ENCODE measurements at places on chromosomes 12 and 14.

- DNase-seq: no peak
Measured at GRCh38 chr14:59280961-59281360, 92.5 kb downstream of the DAAM1 start.

- no peak for DNase-seq
Measured at GRCh38 chr12:20463913-20464524, 95.7 kb downstream of the PDE3A start.

DNA sequence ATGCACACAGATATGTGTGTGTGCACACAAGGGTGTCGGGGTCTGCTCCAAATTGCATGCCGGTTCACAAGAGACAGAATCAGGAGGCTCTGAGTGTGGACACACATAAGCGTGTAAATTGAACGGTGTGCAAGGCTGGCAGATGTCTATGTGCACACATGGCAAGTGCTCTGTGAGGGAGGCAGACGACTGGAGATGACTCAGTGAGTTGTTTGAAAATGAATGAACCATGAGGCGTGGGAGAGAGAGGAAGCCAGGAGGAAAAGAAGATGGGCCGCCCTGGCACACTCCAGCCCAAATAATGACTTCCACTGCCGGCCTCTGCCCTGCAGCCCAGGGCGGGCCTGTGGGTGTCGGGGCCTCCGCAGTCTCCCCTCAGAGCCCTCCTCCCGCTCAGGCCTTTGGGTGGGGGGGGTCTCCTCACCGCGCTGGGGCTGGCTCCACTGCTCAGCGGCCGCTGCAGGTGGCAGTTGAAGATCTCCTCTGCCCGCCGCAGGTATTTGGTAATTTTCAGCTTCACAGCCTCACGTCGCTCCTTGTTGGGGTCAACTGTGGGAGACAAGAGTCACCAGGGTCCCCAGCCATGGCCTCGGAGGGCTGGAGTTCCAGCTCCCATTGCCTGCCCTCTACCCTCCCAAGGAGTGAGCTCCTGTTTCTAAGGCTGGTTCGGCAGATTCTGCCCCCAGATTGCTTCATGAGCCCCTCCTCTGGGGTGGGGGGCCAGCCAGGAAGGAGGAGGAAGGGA, 3.5 kb downstream of the RPS6KL1 start:
- no peak for DNase-seq

GRCh38 chr14:99067927-99068326, 204.1 kb downstream of the BCL11B start:
- DNase-seq: no peak

DNA sequence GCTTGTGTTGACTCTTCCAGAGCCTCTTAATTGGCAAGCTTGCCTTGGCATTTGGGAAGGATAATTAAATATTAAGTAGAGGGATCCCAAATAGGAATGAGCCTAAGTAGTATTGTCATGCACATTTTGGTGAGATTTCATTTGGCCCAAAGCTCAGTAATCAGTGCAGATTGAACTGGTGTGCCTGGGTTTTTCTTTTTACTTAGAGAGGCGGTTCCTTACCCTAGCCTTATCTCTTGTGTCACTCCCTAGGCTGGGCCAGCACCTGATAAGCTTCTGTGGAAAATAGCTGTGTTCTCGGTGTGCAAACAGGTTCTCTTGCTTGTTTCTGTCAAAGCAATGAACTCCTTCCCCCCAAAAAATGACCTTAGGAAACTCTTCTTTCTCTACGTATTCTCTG, 9.3 kb upstream of the B4GALNT3 start:
- DNase-seq: no peak

DNA sequence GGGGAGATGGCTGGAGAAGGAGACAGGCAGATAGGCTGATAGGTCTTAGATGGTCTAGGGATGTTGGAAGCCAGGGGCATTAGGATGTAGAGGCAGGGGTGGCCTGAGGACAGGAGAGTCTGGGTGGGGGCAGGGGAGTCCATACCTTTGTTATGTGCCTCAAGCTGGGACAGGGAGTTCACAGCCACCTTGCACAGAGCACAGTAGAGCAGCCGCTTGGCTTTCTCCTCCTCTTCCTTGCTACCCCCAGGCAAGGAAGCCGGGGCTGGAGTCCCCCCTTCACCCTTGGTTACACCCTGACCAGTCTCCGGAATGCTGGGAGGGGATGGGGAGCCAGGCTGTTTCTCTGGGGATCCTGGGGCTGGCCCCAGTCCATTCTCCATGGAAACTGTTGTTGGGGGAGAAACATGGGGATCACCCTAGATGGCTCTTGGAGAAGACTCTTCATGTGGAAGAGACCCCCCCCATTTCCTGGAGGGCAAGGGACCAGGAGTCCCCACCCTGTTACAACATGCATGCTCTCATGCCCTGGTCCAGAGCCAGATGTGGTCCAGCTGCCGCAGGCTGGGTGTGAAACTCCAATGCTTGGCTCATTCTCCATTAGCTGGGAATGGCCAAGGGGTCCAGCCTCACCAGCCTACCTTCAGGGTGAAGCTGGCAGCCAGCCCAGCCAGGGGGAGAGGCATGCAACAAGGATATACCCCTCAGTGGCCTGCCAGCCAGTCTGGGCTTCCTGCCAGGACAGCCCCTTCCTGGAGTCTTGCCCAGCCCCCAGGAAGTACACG, 7.2 kb upstream of the GPR84 start:
- no peak for DNase-seq

DNA sequence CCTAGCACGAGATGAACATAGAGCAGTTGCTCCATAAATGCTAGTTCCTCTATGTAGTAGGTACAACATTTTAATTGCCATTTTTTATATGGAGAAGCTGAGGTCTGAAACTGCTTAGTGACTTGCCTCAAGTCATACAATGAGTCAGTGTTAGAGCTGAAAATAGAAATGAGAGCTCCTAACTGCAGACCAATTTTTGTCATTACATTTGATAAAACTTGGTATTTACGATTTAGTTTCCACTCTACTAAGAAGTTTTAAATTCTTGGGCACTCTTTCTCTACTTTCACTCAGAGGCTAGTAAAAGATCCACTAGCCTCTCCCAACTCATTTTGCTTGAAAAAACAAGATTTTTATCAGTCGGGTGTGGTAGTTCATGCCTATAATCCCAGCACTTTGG, 8.1 kb upstream of the TMED10 start:
- no peak for DNase-seq

DNA sequence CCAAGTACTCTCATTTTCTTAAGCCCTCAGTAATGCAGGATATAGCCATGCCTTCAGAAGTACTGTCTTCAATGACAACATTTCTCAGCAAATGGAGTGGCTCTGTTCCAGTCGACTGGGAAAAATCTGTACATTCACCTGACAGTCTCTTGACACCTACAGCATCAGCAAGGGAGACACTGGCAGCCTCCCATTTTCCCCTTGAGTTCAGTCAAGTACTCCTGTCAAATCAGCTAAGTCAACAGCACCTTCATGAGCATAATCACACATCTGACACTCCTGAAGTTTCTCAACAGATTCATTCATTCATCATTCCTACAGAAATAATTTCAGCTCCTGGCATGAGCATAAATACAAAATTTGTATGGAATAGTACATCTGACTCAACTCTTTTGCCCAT, 46.1 kb downstream of the INTS13 start:
- no peak for DNase-seq

DNA sequence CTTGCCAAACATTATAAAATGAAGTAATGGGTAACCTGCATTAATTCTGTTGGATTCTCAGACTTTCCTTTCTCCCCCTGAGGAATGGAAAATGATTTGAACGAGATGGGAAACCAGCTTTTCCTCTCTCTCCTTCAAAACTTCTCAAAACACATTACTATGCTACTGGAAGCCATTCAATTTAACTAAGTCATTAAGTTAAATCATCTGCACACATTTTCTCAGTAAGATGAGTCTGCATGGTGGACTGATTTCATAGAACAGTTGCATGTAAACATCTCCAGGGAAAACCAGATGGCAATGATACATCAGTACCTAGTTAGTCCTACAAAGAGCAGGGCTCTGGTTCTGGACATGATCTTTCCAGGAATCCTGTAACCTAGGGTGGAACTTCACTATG, 59.9 kb downstream of the BMP4 start:
- DNase-seq: no peak

GRCh38 chr14:80465546-80466220, 254.4 kb upstream of the DIO2 start:
- no peak for DNase-seq

GRCh38 chr12:28242496-28243309, 52.4 kb downstream of the CCDC91 start:
- DNase-seq: no peak

DNA sequence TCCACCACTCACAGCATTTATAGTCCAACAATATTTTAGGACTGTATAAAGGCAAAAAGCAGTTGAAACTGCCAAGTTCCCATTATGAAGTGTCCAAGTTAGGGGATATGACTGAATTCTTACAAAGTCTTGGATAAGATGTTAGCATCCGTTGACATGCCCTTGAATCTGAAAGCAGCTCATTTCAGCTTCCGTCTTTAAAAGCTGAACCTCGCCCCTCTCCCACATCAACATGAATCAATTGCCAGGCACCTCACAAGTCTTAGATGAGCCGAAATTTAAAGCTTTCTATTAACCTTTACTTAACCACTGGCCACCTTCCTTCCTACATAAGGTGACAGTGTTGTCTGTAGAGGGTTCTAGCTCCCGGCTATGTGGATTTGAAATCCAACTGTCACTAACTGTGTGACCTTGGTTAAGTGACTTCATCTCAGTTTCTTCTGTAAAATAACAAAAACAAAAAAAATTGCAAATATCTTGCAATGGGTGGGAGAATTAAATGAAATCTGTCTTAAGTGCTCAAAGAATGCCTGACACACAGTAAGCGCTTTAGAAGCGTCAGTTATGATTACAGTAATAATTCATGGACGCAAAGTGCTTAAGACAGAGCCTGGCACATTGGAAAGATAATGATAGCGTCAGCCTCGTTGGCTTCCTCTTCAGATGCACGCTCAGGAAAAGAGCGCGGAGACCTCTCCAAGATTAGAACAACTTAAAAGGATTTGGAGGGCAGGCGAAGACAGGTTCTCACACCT, 1.2 kb downstream of the PPP1CC start:
- no peak for DNase-seq

DNA sequence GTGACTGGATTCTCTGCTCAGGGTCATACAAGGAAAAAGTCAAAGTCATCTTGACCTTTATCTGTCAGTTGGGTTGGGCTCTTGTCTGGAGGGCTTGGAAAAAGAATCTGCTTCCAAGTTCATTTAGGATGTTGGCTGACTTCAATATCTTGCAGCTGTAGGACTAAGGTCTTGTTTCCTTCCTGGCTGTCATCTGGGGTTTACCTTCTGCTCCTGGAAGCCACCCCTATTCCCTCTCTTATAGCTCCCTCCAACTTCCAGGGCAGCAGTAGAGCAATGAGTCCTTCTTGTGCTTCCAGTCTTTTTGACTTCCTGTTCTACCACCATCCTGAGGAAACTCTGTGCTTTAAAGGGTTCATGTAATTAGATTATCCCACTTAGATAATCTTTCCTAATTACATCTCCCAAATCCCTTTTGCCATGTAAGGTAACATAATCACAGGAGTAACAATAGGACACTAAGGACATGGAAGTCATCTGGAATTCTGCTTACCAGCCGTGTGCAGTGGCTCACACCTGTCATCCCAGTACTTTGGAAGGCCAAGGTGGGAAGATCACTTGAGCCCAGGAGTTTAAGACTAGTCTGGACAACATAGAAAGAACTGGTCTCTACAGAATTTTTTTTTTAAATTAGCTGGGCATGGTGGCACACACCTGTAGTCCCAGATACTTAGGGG, 170.7 kb upstream of the KITLG start:
- DNase-seq: no peak

- no peak for DNase-seq
Measured at GRCh38 chr14:69769623-69770022, 2.7 kb downstream of the SRSF5 start.

GRCh38 chr12:10720974-10721650, 2.0 kb downstream of the YBX3 start:
- no peak for DNase-seq

DNA sequence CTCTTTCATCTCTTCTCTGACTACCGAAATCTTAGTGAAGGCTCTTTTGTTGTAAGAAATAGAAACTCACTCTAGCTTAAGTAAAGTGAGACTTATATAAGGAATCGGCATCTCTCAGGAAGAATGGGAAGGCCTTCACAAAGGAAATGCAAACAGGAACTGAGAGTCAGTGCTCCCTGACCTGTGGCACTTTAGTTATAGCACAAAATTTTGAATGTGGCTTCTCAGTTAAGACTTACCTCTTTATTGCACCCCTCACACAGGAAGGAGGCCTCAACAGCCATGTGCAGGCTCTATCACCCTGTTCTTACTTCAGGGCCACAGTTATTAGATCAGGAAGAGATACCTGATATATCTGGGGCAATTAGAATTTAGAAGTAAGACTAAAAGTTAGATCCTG, 224.7 kb upstream of the EGLN3 start:
- no peak for DNase-seq

DNA sequence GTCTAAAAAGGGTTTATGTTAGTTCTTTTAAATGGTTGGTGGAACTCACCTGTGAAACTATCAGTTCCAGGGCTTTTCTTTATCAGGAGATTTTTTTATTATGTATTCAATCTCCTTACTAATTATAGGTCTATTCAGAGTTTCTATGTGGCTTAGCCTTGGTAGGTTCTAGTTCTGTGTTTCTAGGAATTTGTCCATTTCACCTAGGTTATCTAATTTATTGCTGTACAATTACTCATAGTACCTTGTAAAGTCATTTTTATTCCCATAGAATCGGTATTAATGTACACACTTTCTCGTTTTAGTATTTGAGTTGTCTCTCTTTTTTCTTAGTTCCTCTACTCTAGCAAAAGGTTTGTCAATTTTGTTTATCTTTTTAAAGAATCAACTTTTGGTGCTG, 59.0 kb downstream of the BORCS5 start:
- DNase-seq: no peak

- DNase-seq: no peak
Measured at GRCh38 chr12:106282457-106283097, 20.0 kb upstream of the TCP11L2 start.
